CD4-positive, alpha-beta T cell treated with Interferon gamma for 1 hour (primary cell): ENCODE measurements at places on chromosomes 6 and 20.

DNA sequence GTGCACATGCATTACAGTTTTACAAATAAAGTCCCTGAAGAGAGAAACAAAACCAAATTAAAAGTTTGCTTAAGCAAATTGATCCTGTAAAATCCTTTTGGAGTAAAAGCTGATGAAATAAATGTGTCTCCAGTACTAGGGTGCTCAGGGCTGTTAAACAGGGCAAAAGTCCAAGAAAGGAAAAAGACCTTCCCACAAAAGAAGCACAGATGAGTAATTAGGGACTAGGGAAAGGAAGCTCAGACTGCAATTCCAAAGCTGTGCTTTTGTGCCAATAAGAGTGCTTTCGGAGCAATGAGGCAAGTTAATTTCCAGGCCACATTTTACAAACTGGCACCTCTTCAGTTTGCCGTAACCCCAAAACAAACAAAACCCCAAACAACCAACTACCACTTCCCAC, 10.4 kb upstream of the RNF182 start:
- DNase-seq = no peak

DNA sequence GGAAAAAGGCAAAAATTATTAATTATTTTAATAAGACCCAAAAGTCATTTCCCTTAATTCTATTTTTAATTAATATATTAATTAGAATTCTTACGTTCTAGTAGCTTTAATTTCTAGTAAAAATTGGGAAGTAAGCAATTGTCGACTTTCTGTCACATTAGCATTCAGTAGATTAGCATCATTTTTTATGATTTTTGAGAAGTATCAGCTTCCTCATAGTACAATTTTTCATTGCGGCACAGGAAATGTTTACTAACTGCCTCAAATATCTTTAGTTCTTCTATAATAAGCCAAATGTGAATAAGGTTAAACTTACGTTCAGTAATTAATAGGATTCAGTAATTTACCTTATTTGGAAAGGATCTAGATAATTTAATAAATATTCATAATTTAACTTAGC, 687.4 kb downstream of the EPM2A start:
- DNase-seq = no peak

GRCh38 chr6:165186041-165186440, 123.4 kb downstream of the C6orf118 start:
- no peak for DNase-seq

GRCh38 chr6:55175078-55176049, 1.0 kb downstream of the HCRTR2 start:
- no peak for DNase-seq

GRCh38 chr6:128421788-128422187, 98.6 kb downstream of the PTPRK start:
- no peak for DNase-seq

GRCh38 chr6:166588691-166589336, 2.3 kb upstream of the RAMACL start:
- DNase-seq = peak; percentile 18

- no peak for DNase-seq
Observed at GRCh38 chr20:35909176-35909575, 45.1 kb downstream of the SCAND1 start.

GRCh38 chr6:124866040-124866439, 96.2 kb upstream of the RNF217 start:
- no peak for DNase-seq

GRCh38 chr6:12866422-12867029, 150.0 kb downstream of the PHACTR1 start:
- DNase-seq = no peak

DNA sequence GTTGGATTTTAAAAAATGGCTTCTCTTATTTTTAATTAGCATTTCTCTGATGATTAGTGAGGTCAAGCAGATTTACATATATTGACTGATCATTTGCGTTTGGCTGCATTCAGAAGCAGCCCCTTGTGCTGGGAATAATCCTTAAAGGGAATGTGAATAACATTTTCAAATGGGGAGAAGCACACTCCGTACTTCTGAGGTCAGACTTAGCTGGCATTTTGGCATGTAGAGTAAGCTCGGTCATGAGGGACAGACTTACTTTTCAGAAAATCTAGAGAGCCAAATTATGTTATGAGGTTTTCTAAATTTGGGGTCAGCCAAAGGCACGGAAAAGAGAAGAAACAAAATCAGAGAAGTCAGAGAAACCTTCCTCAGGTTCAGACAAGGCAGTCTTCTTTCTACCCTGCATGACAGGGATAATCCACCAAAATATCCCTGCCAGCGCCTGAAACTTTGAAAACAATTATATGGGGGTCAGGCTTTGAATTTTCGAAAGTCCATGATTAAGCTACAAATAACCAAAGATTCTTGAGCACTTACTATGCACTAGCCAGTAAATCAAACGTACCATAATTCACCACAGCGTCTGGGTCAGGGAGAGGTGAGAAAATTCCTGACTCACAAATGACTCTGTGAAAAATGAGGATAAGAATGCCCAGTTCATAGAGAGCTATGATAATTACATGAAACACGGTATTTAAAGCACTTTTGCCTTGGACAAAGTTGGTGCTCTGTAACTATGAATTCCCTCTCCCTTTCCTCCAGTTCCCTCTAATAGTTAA, 44.9 kb downstream of the ADAT2 start:
- DNase-seq = no peak

DNA sequence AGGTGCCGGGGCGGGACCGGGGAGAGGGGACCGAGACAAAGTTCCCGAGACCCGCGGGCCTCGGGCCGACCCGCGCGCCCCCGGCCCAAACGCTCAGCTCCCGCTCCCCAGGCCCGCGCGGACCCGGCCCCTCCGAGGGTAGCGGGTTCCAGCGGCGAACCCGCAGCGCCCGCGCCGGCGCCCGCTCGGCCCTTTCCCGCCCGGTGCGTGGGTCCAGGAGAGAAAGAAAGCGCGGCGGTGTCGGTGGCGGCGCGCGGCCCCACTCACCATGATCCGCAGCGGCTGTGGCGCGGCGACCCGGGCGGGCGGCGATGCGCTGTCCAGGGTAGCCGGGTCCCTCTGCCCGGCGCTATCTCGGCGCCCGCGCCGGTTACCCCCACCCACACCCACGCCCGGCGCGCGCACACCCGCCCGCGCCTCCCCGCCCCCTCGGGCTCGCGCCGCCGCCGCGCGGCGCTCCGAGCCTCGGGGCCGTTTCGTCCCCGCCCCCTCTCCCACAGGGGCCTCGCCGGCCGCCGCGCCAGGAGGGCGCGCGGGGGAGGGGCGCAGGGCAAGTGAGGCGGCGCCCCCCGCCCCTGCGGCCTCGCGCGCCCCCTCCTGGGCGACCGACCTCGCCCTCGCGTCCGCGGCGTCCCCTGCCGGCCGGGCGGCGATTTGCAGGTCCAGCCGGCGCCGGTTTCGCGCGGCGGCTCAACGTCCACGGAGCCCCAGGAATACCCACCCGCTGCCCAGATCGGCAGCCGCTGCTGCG, at the start of gene ELOVL2:
ELOVL2 (minus strand) TSS at position 345 of the 751 bp plus-strand sequence; CDS start at position 270, 75 bp downstream.
- no peak for DNase-seq

DNA sequence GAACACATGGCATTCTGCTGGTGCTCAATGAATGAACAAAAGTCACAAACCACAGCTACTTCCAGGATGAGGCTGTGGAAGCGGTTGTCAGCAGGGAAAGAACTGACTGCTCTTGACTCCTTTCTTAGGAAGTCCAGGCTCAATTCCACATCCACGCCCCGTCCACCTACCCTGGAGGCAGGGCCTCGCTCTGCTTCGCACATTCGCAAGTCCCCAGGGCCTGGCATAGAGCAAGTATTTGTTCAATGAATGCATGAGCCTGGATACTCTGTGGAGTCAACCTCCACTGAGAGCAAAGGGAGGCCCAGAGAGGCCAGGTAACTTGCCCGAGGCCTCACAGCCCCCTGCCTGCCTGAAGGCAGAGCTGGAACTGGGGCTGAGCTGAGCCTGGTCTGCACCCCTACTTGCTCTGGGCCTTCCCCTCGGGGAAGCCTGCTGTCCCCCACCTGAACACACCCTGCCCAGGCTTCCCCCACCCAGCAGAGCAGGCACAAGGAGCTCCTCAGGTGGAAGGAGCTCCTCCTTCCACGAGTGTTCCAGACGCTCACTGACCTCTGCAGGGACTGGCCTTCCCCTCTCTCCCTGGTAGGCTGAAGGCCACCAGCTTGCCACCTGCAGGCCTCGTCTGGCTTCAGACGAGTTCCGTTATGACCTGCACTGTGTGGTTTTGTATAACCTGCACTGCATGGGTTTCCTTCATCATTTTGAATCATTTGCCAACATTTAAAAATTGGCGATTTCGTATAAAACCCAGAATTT, 119.3 kb upstream of the PTPN1 start:
- DNase-seq = no peak

DNA sequence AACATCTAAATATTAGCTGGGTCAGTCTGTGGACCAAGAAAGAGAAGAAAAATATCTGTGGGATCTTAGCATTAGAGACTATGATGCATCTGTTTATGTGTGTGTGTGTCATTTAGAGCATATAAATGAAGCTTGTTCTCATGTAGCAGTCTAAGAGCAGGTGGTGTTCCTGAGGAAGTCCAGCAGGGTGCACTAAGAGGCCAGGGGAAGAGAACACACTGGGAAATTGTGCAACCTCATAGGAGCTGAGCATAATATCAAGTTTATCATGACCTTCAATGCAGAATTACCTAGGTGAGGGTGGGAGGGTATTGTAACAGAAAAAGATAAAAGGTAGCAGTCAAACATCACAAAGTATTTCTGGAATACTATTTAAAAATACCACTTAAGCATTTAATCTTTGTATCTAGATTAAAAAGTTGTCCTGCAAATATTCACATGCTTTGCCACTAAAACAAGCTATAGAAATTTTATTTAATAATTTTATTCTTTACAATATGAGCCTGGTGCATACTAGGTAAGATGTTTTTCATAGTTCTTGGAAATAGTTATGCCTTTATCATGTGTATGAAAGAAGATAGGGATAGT, 80.5 kb downstream of the SMPDL3A start:
- DNase-seq = no peak

DNA sequence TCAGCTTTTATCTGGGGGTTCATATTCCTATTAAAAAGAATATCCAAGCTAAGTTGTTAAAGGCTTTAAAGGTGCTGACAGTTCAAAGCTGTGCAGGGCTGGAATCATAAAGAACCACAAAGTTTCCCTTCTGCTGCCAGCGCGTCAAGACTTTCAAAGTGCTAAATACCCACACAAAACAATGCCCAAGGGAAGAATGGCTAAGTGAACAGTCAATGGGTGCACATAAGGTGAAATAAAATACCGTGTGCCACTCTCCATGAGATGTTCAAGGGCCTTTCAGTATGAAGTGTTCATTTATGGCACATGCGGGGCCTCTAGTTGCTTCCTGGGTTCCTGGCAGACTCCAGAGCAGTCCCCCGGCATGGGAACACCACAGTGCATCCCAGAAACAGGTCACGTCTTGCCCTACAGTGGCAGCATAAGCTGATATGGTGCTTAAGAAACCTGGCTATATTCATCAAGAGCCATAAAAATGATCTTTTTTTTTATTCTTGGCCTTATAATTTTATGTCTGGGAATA, 14.1 kb downstream of the TXNDC5 start:
- no peak for DNase-seq

DNA sequence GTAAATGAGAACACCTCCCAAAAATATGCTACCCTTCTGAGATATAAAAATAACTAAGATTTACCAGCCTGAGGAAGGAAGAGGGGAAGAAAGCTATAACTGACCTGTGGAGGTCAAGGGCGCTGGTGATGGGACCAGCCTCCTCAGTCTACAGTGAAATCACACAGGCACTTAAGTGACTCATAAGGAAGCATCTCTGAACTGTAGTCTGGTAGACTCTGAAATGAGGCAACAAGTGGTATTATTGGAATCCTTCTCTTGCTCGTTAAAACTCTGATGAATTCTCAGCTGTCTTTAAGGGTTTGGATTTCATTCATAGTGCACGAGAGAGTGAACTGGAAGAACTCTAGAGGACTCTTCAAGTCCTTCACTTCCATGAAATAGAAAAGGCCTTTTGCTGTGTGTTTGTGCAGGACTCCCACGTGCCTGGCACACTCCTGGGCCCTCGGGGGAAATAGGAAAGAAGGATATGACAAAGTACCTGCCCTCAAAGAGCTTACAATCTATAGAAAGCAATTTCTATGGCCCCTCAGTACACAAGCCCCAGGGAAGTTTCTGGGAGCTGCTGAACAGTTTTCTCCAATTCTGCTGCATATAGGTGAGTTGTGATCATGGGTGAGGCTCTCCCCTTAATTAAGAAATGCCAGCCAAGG, 231.8 kb upstream of the RREB1 start:
- DNase-seq = no peak

DNA sequence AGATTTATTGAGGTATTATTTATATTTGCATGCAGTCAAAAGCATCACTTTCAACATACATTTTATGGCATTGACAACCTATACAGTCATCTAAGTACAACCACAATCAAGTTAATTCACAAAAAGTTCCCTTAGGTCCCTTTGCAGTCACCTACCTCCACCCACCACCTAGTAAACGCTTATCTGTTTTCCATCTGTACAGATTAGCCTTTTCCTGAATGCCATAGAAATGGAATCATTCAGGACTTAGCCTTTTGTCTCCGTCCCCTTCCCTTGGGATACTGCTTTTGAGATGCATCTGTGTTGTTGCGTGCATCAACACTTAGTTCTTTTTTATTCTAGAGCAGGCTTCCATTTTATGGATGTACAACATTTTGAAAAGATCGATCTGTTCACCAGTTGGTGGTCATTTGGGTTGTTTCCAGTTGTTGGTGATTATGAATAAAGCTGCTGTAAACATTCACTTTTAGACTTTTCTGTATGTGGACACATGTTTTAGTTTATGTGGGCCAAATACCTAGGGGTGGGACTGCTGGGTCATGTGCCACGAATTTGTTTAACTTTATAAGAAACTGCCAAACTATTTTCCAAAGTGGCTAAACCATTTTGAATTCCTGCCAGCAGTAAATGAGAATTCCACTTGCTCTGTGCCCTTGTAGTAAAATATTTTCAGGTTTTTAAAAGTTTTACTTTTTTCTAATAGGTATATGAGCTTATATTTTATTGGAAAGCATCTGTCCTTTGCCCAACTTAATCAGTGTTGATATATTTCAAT, 17.6 kb upstream of the IFNGR1 start:
- no peak for DNase-seq

DNA sequence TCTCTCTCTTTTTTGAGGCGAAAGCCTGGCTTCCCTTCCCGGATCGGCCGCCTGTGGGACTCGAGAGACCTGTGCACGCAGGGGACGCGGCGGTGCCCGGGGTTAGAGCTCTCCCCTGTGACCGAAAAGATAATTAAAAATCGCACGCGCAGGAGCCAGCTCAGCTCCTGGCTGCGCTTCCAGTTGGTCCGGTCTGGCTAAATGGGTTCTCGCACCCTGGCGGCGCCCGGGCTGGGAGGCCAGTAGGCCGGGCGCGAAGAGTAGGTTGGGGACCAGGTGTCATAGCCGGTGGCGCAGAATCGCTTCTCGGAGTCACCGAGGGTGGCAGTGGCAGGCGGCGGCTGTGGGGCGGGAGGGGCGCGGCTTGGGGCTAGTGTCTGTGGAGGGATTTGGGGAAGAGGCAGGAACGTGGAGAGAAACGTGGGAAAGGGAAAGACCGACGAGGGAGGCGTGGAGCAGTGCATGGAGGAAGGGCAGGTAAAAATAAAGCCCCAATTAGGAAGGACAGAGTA, 41.9 kb upstream of the SUPT3H start:
- DNase-seq = peak; percentile 58

- no peak for DNase-seq
Observed at GRCh38 chr6:26358511-26358981, 6.5 kb upstream of the BTN3A2 start.

- no peak for DNase-seq
Observed at GRCh38 chr20:37946946-37947345, 44.0 kb downstream of the VSTM2L start.

- no peak for DNase-seq
Observed at GRCh38 chr6:119172824-119173223, 94.4 kb upstream of the FAM184A start.

- DNase-seq = no peak
Observed at GRCh38 chr6:23728707-23729106, 397.3 kb upstream of the NRSN1 start.

- no peak for DNase-seq
Observed at GRCh38 chr6:149027484-149027883, 280.7 kb downstream of the UST start.
